ENCODE measurements at places on chromosomes 7 and 10.
A peak's percentile ranks its signal among the peaks of the same experiment; 100 is the strongest.

DNA sequence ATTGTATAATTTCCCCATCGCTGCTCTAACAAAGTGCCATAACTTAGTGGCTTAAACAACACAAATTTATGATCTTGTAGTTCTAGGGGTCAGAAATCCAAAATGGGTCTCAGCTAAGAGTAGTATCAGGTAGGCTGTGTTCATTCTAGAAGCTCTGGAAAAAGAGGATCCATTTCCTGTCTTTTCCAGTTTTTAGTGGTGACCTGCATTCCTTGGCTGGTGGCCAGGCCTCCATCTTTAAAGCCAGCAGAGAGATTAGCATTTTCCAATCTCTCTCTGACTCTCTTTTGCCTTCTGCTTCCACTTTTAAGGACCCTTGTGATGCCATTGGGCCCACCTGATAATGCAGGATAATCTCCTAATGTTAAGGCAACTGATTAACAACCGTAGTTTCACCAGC is 41.0 kb upstream of the C10orf120 start:
- no peak for DNase-seq

- no peak for DNase-seq
Measured at GRCh38 chr7:27303026-27303425, 60.4 kb downstream of the EVX1 start.

GRCh38 chr7:84792231-84792893 is 394.5 kb downstream of the SEMA3D start:
- DNase-seq, result no peak

- no peak for DNase-seq
Measured at GRCh38 chr10:100479037-100479436, 16.2 kb downstream of the WNT8B start.

- no peak for DNase-seq
Measured at GRCh38 chr10:70683940-70684339, 11.6 kb downstream of the ADAMTS14 start.

- no peak for DNase-seq
Measured at GRCh38 chr10:126640401-126640800, 30.1 kb downstream of the C10orf90 start.

- peak; percentile 12 for DNase-seq
Measured at GRCh38 chr10:17375936-17376584, 78.3 kb downstream of the ST8SIA6 start.

GRCh38 chr10:26780106-26780792 is 80.5 kb downstream of the ABI1 start:
- DNase-seq, result peak; percentile 50

- no peak for DNase-seq
Measured at GRCh38 chr7:122430710-122431109, 126.2 kb upstream of the FEZF1 start.

- DNase-seq, result peak; percentile 39
Measured at GRCh38 chr7:7190142-7190541, 7.8 kb downstream of the C1GALT1 start.

- DNase-seq, result no peak
Measured at GRCh38 chr10:14836208-14836607, 1.6 kb downstream of the CDNF start.

DNA sequence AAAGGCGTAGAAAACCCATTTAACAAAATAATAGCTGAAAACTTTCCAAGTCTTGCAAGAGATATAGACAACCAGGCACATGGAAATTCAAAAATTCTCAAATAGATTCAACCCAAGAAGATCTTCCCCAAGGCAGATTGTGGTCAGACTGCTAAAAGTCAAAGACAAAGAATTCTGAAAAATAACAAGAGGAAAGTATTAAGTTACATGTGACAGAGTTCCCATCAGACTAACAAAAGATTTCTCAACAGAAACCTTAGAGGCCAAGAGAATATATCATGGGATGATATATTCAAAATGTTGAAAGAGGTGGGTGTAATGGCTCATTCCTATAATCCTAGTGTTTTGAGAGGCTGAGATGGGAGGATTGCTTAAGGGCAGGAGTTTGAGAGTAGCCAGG is 59.8 kb downstream of the TMEM178B start:
- no peak for DNase-seq

DNA sequence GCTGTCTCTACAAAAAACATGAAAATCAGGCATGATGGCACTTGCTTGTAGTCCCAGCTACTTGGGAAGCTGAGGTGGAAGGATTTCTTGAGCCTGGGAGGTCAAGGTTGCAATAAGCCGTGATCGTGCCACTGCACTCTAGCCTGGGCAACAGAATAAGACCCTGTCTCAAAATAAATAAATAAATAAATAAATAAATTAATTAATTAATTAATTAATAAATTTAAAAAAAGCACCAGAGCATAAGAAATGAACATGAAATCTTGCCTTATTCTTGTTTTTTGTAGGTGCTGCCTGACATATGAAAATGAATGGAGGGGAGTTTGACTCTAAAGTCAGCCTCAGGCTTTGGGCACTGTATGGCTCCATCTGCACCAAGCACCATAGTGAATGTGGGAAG is 69.9 kb downstream of the GATA3 start:
- DNase-seq, result no peak

DNA sequence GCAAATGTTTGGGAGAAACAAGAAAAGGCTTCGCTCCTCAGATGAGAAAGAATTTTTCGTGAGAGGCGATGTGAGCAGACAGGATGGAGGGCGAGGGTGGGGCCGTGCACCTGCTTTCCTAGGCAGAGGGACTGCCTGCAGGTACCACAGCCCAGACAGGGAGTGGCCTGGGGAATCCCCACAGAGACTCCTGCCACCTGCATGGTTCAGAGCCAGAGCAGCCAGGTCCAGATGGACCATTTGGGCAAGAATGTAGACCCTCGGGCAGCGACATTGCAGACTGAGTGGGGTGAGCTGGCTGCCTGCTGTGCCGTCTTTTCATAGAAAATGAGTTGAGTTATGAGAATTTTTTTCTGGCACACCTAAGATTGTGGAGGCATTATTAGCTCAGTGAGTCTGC is 216.8 kb downstream of the SNX10 start:
- DNase-seq, result no peak

DNA sequence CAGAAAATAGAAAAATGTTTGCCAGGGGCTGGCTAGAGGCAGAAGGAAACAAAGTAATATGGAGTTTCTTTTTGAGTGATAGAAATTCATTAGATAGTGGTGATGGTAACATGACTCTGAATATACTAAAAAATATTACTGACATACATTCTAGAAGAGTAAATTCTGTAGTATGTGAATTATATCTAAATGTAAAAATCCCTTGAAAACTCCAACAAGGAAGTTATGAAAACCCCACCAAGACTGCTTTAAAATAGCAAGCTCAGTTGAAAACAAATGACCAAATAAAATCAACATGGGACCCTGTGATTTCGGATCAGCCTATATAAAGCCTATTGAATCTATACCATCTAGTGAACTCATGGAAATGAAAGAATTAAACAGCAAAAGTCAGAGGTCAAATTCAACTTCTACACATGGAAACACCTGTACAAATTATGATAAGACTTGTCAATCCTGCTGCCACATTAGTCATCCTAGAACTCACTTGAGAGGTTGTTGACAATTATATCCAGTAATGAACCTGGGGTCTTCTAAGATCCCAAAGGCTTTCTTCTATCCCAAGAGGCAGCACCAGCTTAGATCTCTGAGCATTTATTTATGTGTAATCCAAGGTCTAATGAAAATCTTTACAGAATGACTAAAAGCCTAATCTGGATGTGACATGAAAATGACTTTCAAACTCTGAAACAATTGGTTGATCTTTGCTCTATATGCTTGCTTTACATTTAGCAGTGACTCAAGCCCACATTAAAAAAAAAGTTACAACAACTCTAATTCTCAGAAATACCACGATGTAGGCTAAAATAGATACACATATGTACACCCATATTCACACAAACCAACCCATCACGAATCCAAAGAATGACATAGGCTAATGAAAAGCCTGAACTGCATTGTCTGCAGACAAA is 59.3 kb downstream of the OSBPL3 start:
- no peak for DNase-seq

- no peak for DNase-seq
Measured at GRCh38 chr7:116730097-116731022, 58.4 kb downstream of the MET start.

GRCh38 chr10:50322077-50322476 is 70.8 kb upstream of the ASAH2 start:
- DNase-seq, result no peak

GRCh38 chr7:17152721-17153120 is 145.7 kb upstream of the AHR start:
- DNase-seq, result no peak

DNA sequence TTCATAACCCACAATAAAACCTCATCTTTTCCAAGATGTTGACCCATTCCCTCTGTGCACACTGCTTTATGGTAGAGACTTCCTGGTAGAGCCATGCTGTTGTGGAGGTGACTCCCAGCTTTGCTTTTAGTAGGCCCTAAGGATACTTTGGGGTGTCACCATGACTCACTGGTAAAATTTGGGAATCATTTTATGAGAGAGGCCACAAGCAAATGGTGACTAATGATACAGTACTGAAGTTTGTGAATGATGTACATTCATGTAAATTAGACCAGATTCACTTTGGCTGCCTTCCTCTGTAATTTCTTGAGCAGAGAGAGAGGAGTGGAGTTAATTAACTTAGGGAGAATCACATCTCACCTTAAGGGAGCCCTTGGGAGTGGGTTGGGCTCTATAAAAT is 686.5 kb downstream of the LRMDA start:
- no peak for DNase-seq

GRCh38 chr7:141218941-141219340 is 145.1 kb downstream of the TMEM178B start:
- DNase-seq, result no peak

- DNase-seq, result no peak
Measured at GRCh38 chr7:117083648-117084047, 130.3 kb downstream of the ST7 start.

DNA sequence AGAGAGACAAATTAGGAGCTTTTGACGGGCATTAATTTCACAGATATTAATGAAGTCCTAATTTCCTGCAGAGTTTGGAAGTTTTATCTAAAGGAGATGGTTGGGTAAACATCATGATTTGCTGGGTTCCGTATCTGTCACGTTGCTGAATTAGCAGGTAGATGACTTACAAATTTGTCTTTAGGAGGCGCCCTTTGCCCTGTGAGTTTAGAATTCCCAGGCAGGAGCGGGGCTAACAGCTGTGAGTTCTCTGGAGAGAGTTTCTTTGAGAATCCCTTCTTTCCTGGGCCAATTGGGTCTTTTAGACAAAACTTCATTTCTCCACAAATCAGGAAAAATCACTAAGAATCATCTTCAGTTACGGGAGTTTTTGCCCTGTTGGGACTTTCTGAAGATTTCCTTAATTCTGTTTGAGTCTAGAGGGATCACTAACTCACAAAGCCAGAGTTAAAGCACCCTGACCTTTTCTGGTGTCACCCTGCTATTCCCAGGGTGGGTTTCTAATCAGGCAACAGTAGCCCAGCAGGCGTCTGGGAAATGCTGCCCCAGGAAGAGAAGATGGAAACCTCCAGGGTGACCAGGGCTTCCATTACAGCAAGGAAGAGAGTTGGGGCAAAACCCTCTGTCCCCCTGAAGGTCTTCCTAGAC is 63.7 kb downstream of the PRKCQ start:
- no peak for DNase-seq

DNA sequence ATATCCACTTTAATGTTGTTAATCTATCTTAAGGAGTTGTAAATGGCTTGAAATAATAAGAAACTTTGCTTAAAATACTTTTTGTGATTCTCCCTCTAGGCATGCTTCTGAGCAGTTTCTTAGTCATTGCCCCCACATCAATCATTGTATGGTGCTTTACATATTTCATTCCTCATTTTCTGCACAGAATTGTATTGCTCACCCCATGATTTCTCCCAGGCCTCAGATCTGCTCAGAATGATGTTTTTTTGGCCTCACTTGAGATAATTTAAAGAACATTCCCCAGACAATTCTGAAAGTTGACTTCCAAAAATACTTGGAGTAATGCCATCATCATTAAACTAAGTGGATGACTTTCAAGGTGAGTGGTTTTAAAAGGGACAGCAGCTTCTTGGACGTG is 82.1 kb upstream of the PRPS1L1 start:
- no peak for DNase-seq

- DNase-seq, result peak; percentile 59
Measured at GRCh38 chr10:120336911-120337540, 120.0 kb upstream of the PLPP4 start.

DNA sequence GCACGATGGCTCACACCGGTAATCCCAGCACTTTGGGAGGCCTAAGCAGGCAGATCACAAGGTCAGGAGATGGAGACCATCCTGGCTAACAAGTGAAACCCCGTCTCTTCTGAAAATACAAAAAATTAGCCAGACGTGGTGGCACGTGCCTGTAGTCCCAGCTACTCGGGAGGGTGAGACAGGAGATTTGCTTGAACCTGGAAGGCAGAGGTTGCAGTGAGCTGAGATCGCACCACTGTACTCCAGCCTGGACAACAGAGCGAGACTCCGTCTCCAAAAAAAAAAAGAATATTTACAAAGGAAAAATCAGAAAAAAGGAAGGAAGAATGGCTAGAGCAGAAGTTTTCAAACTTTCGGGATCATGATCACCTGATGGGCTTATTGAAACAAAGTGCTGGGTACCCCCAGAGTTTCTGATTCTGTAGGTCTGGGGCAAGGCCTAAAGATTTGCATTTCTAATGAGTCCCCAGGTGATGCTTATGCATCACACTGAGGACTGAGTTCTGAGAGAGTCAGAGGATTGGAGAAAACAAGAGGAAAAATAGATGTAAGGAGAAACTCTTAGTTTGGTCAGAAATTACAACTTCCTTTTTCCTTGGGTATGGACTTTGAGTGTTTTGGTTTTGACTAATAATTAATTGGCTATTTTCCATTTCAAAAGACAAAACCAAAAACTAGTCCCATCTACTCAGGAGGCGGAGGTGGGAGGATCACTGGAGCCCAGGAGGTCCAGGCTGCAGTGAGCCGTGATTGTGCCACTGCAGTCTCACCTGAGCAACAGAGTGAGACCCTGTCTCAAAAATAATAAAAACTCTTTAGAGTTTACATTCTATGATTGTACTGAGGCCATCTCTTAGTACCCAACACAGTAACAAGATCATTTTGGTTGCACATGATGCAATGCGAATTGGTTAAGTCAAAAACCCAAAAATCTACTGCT is 14.4 kb downstream of the MARCHF5 start:
- no peak for DNase-seq

- DNase-seq, result no peak
Measured at GRCh38 chr10:126723226-126723625, 52.7 kb upstream of the C10orf90 start.

GRCh38 chr10:103762916-103763315 is 92.5 kb downstream of the SH3PXD2A start:
- no peak for DNase-seq

DNA sequence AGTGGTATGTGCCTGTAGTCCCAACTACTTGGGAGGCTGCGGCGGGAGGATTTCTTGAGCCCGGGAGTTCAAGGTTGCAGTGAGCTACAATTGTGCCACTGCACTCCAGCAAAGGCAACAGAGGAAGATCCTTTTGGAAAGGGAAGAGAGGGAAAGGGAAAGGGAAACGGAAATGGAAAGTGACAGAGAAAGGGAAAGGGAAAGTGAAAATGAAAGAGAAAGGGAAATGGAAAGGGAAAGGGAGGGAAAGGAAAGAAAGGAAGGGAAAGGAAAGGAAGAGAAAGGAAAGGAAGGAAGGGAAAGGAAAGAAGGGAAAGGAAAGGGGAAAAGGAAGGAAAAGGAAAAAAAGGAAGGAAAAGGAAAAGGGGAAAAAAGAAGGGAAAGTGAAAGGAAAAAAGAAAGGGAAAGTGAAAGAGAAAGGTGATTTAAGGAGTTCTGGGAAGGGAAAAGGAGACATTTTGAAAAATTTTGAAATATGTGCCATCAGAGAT is 2.3 kb upstream of the ZC3HAV1 start:
- DNase-seq, result peak; percentile 34
